ENCODE measurements at places on chromosomes 4 and X.

- DNase-seq: no peak
Observed at GRCh38 chr4:7276515-7276914, 84.2 kb downstream of the SORCS2 start.

GRCh38 chrX:44462850-44463249 is 79.8 kb downstream of the FUNDC1 start:
- DNase-seq: no peak

- DNase-seq: no peak
Observed at GRCh38 chr4:142473218-142473959, 372.7 kb downstream of the INPP4B start.

- no peak for DNase-seq
Observed at GRCh38 chr4:149280806-149281205, 534.8 kb downstream of the IQCM start.

DNA sequence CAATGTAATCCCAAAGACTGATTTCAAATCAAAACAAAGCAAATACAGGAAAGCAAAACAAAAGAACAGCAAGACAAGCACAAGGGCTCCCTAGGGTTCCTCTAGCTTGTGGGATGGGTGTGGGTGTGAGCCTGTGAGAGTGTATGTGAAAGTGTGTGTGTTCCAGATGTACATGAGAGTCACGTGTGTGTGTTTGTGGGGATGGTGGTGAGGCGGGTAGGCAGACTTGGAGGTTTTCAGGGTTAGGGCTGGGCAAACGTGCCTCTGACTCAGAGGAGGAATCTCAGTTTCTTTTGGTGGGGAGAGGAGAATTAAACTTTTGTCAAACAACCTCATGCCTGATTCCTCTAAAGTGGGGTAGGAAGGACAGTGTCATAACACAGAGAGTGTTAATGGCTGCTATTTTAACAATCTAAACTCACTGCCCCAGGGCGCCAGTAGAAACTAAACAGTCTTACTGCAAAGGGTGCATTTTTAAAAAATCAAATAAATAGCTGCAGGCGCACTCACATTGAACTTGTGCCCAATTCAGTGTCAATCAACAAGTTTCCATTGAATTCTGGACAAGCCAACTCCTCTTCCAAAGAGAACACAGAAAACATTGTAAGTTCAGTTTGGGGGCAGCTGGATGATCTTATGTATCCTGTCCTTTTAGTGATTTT is 51.8 kb downstream of the CHRDL1 start:
- no peak for DNase-seq

GRCh38 chr4:183403961-183404360 is 40.5 kb upstream of the CDKN2AIP start:
- DNase-seq: no peak

GRCh38 chr4:186722796-186723291 is 812 bp downstream of the FAT1 start:
- no peak for DNase-seq

GRCh38 chr4:144634978-144635747 is 10.8 kb upstream of the HHIP start:
- no peak for DNase-seq

GRCh38 chrX:15143825-15144121 is 126.1 kb downstream of the ASB9 start:
- DNase-seq: no peak

GRCh38 chr4:87851953-87852352 is 19.2 kb downstream of the MEPE start:
- DNase-seq: no peak

DNA sequence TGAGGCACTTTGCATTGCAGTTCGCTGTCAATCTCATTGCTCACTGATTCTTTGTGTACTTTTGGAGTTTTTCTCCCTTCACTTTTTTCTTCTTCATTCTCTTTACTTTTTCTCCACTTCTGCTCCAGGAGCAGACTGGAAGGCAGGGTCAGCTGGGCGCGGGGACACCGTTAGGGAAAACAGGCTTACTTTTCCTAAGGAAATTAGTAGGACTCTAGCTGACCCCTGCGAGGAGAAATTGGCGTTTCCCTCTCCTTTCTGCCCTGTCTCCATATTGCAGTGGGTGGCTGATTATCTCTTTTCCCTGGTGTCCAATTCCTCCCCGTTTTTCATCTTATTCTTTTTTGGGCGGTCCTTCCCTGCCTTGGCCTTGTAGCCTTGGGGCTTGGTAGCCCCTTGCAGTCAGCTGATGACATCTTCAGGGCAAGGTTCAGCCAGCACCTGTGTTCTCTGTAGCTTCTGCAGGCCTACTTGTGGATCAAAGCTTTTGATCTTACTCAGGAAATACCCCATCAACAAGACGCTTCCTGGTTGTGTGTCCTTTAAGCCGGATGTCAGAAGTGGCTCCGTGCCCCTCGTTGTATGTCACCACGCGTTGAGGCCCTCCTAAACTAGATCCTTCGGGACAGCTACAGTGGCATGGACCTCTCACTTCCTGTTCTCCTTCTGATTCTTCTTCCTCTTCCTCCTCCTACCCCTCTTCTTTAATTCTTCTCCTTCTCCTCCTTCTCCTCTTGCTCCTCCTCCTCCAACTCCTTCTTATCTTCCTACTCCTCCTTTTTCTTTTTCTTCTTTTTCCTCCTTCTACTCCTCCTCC is 36.1 kb downstream of the NBDY start:
- no peak for DNase-seq

GRCh38 chr4:114807759-114808404 is 209.3 kb downstream of the UGT8 start:
- peak; percentile 60 for DNase-seq

GRCh38 chrX:66680451-66680850 is 41.6 kb upstream of the EDA2R start:
- no peak for DNase-seq

DNA sequence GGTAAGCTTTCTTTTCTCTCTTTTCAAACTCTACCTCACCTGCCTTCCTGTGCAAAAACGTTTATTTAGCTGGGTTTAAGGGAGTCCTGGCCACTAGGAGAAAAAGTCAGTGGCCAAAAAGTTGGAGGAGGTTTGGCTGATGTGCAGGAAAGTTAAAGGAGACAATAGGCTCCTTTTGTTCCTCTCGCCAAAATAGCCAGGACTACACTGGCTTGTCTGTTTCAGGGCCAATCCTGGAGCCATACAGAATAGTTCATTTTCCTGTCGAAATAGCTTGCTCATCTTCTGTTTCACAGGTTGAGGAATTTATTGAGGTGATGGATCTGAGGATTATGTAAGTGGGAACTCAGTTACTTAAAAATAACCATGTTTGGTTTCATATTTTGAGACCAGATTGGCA is 423 bp downstream of the HEPH start:
- no peak for DNase-seq

- no peak for DNase-seq
Observed at GRCh38 chr4:181870326-181870725, 372.9 kb upstream of the TENM3 start.

GRCh38 chr4:86043755-86044592 is 315.9 kb downstream of the MAPK10 start:
- DNase-seq: peak; percentile 61

DNA sequence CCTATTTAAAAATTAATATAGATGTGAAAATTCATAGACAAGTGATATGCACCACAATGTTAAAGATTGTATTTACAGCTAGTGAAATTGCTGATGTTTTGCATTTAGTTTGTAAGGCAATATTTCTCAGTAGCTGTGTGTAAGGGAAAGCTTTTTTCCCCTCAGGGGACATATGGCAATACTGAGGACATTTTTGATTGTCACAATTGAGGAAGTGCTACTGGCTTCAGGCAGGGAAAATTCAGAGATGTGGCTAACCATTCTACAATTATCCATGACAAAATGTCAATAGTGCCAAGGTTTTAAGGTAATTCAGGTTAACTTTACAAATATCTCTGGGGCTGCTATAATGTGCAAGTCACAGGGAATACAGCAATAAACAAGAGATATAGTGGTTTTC is 66.1 kb upstream of the IL15 start:
- DNase-seq: no peak

- peak; percentile 45 for DNase-seq
Observed at GRCh38 chr4:6595897-6596537, 21.0 kb downstream of the MAN2B2 start.

DNA sequence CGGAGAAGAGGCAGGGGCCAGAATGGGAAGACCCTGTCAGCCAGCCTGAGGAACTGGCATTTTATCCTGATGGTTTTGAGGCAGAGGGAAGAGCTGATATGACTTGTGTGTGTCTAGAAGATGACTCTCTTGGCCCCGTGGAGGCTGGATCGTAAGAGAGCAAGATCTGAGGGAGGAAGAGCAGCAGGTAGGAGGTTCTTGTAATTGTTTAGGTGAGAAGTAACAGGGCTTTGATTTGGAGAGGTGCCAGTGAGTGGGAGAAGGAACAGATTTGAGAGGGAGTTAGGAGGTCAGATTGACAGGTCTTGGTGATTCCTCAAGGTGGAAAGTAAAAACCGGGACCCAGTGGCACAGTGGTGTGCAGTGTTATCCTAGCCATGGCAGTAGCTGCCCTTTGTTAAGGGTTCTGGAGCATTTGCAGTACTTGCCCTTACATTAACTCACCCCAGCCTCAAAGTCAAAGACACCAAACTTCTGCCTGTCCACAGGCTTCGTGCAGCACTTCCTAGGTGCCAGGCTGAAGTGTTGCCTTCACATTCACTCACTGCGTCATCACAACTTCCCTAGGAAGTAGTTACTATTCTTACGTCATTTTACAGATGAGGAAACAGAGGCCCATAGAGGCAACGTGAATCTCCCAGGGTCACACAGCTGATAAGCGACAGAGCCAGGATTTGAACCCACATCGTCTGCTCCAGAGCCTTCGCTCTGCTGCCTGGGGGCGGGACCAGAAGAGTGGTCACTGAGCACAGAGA is 23.7 kb downstream of the RTL5 start:
- DNase-seq: no peak

GRCh38 chr4:138677212-138677611 is 338.4 kb upstream of the NOCT start:
- no peak for DNase-seq

GRCh38 chr4:73683033-73683432 is 57.3 kb upstream of the CXCL8 start:
- DNase-seq: peak; percentile 42

GRCh38 chr4:116573540-116573939 is 511.8 kb downstream of the TRAM1L1 start:
- DNase-seq: no peak

DNA sequence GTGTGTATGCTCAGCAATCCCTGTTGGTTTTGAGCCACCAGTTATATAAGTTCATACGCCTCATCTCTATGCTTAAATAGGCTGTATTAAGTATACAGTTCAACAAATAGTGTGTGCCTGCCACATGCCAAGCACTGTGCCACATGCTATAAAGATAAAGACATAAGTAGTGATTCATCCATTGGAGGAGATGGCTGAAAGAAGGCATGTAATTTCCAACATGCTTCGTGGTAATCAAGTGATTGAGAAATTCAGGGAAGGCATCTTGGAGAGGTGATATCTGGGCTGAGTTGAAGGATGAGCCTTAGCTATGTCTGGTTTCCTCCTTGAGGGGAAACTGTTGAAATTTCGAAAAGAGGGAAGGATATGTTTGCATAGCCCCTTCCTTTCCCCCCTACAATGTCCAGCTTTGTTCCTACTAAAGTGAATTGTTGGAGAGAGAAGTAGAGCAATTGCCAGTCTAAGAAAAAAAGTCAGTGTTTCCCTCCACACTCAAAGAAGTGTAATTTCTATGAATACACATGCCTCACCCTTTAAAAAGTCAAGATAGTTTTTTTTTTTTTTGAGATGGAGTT is 96.5 kb downstream of the ARHGAP10 start:
- DNase-seq: no peak

All from HAP-1 (cell line).